ENCODE measurements at places on chromosomes 3 and 15.

- DNase-seq: no peak
These were observed 8.7 kb upstream of the NDUFB4 start for GRCh38 chr3:120587332-120587975.

DNA sequence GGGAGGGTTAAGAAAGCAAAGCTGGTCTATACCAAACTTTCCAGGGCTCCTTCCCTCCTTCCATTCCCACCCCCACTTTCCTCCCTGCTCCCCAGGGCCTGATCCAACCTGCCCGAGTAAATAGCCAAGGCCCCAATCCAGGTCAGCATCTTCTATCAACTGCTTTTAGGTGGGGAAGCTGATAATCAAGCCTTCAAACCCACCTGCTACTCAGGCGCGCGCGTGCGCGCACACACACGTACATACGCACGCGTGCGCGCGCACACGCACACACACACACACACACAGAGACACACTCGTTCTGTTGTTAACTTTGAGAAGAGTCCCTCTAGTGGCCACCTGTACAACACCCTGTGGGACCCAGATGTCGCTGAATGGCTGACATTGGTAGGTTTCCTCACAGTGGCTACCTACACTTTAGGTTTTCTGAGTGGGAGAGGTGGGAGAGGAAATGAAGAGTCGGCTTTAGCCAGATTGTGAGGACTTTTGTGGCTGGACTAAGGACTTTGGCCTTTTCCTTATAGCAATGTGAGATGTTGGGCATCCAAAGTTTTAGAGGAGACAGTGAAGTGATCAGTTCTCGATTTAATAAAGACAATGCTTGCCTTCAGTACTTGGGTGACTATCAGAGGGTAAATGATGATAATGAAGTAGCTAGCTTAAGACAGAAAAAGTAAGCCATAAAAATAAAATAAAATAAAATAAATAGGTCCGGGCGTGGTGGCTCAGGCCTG is 179.9 kb upstream of the C2CD4B start:
- peak; percentile 26 for DNase-seq

DNA sequence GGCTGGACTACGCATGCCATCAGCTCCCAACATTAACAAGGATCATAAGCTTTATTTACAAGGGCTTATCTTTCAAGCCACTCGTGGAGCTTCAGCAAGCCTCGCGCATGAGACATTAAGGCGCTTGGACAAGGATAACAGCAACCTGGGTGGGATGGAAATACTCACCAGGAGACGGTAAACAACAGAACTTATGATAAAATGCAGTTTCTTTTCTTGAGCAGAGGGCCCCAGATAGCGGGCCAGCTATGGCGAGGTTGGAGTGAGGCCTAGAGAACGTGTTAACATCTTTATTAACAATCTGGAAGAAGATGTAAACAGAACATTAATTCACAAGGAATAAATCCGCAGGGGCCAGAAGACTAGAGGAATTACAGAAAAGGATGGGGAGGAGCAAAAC is 158.2 kb downstream of the NTRK3 start:
- no peak for DNase-seq

DNA sequence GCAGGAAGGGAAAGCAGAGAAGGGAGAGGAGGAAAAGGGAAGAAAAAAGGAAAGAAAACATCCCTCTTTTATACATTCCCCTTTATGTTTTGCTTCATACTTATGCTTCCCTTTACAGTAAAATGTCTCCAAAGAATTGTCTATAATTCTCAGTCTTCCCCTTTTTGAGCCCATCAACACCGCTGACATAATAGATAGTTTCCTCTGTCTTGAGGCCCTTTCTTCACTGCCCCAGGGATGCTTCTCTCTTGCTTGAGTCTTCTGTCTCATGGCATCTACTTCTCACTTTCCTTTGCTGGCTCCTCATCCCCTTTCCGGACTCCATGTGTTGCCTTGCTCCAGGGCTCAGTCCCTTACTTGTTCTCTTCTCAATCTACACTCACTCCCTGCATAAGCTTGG is 99.7 kb upstream of the DAZL start:
- no peak for DNase-seq

DNA sequence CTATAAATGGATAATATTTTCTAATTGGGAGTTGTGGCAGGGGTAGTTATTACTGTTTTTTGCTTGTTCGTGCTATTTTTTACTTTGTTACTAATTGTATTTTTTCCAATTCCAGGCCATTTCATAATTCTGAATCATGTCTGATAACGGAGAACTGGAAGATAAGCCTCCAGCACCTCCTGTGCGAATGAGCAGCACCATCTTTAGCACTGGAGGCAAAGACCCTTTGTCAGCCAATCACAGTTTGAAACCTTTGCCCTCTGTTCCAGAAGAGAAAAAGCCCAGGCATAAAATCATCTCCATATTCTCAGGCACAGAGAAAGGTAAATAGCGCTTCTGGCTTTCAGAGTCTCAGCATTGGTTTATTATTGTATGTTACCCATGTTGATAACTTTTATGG is 42.9 kb downstream of the PAK2 start:
- no peak for DNase-seq

- DNase-seq: no peak
These were observed 41.5 kb downstream of the PCNP start for GRCh38 chr3:101615525-101615924.

GRCh38 chr3:27423463-27423862 is 54.3 kb upstream of the NEK10 start:
- no peak for DNase-seq

GRCh38 chr15:81068516-81068915 is 65.6 kb upstream of the CFAP161 start:
- DNase-seq: no peak

GRCh38 chr3:102057781-102058421 is 208.6 kb downstream of the NFKBIZ start:
- DNase-seq: no peak

GRCh38 chr3:195388380-195388779 is 54.4 kb downstream of the ACAP2 start:
- no peak for DNase-seq

DNA sequence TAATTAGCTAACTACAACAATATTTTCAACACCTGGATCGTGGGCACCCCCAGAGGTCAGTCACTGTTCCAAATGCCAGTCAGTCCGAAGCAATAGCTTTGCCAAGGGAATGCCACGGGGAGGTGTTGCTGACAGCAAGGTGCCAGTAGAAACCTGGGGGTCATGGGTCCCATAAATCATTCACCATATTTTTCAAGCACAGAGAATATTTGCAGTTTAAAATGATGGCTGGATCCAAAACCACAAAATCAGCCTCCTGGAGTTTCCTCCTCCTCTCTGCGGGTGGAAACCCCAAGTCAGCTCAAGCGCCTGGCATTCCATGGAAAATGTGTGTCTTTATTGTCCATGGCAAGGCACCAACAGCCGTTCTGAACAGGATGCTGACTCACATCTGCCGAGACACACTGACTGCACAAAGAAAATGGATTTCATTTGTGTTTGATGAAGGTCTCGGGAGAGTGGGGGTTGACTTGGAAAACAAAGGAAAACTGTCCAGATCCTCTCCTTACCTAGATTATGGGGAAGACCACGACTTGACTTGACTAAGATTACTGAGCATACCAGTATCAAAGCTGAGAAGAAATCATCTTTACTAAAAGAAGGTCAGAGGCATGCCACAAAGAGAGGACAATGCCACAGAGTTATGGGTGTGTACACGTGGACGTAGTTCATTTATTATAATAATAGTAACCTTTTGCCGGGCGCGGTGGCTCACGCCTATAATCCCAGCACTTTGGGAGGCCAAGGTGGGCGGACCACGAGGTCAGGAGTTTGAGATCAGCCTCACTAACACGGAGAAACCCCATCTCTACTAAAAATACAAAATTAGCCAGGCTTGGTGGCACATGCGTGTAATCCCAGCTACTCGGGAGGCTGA is 26.4 kb downstream of the ANXA2 start:
- no peak for DNase-seq

DNA sequence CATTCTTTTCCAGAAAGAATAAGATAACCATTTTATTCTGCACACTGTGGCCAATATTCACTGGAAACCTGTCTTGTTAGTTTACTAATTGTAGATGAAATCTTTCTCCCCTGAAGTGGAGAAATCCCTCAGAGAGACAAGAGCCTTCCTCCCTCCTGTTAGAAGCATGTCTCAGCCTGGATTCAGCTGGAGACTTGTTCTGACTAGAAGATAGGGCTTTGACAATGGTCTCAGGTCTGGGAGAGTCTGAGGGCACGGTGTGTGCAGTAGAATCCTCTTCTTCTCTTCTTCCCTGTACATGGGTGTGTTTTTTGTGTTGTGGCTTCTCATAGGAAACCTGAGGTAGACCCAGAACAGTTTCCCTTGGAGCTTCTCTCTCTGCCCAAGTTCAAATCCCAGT is 19.9 kb downstream of the CCK start:
- no peak for DNase-seq

DNA sequence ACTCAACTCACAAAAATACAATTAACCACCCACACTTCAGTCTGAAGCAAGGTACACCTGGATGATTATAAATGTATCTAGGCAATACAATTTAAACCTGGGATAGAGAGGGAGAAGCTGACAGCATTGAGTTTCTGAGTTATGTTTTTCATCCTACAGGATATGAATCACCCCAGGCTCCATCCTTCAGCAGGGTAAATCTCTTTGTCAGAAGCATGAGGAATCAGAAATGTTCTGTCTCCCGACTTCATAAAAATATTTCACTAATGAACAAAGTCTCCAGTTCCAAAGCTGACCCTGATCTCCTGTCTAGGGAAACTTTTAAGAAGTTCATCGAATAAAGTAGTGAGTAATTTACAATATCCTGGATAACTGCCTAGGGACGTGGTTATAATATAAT is 25.5 kb upstream of the FRMD4B start:
- no peak for DNase-seq

- no peak for DNase-seq
These were observed 136.8 kb downstream of the FNDC3B start for GRCh38 chr3:172176061-172176770.

DNA sequence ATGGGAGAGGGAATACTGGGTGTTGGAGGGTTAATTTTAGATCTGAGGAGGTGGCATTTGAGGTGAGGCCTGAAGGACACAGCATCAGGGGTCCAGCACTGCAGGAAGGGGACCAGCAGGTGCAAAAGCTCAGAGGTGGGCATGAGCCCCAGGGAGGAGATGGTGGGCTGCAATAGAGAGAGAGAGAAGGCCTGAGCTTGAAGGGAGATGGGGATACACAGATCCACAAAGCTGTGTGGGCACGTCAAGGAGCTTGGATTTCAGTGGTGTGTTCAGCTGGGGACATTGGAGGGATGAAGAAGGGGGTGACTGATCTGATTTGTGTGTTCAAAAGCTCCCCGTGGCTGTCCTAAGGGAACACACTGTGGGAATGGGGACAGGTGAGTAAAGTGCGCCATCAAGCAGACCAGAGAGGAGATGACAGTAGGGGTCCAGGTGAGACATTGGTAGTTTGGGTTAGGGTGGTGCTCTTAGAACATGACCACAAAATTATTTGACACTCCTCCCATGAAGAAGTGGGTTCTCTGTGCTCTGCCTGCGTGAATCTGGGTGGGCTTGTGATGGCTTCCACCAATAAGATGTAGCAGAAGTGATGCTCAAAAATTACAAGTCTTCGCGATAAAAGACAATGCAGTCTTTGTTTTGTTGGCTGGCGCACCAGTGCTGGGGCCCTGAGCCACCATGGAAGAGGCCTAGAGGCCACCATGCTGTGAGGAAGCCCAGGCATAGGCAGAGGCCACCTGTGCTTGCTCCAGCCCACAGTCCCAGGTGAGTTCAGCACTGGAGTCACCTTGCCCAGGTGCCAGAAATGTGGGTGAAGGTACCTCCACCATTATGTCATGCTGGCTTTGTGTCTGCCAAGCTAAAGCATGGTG is 1.9 kb upstream of the WNT7A start:
- DNase-seq: no peak

GRCh38 chr3:102827386-102827785 is 392.6 kb downstream of the ZPLD1 start:
- DNase-seq: no peak

DNA sequence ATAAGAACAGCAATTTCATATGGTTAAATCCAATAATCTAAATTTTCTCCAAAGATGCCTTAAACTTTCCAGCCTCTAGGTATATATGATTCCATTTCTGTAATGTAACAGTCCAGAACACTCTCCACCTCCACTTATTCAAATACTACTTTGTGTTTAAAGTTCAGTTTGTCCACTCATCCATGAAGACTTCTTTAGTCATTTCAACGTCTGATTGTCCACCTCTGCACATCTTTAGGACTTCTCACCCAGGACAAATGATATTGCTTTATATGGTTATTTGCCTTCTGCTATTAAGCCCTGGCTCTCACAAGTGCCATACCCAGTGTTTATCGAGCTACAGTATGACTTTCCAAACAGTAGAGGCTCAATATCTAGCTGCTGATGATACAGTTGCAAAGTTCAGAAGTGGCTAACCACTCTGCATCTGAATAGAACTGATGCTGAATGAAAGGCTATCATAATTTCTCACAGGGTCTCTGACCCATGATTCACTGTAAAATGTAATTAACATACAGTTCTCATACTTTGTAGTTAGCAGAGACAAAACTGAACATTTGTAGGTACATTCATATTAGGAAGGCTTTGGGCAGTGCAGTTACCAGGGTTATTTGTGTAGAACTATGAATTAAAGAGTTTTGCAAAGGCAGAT is 93.7 kb upstream of the MBNL1 start:
- no peak for DNase-seq

- no peak for DNase-seq
These were observed 12.8 kb downstream of the PCSK6 start for GRCh38 chr15:101476756-101477155.

DNA sequence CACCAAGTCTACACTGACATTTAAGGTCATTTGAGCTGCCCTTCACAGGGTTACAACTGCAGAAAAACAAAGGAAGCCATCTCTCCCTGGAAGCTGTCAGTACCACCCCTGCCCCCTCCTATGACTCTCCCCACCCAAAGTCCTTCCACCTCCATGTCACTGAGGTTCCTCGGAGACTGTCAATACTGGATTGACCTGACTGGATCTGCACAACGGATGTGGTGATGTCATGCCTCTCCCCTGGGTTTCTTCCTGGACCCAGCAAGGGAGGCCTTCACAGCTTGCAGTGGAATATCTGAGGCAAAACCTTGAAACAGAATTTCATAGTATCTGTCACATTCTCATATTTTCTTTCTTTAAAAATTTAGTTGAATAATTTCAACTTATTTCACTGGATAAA is 153.5 kb downstream of the CLSTN2 start:
- no peak for DNase-seq

- no peak for DNase-seq
These were observed 76.4 kb upstream of the SCN5A start for GRCh38 chr3:38725726-38726419.

DNA sequence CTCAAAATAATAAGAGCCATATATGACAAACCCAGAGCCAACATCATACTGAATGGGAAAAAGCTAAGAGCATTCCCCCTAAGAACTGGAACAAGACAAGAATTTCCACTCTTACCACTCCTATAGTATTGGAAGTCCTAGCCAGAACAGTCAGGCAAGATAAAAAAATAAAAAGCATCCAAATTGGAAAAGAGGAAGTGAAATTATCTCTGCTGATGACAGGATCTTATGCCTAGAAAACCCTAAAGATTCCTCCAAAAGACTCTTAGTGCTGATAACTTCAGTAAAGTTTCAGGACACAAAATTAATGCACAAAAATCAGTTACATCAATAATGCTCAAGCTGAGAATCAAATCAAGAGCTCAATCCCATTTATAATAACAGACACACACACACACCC is 45.9 kb upstream of the SLC2A2 start:
- no peak for DNase-seq

All from stimulated activated CD4-positive, alpha-beta T cell treated with anti-CD3 and anti-CD28 coated beads, Interleukin-1b, Interleukin-23, amount 100 ng/mL, for 4 hours (primary cell).